T47D (cell line): ENCODE measurements at places on chromosomes 3 and 15.

- peak; percentile 36 for DNase-seq
Measured at GRCh38 chr3:23804441-23805209, 1.1 kb upstream of the UBE2E1 start.

- DNase-seq: no peak
Measured at GRCh38 chr3:89533275-89533674, 425.9 kb downstream of the EPHA3 start.

DNA sequence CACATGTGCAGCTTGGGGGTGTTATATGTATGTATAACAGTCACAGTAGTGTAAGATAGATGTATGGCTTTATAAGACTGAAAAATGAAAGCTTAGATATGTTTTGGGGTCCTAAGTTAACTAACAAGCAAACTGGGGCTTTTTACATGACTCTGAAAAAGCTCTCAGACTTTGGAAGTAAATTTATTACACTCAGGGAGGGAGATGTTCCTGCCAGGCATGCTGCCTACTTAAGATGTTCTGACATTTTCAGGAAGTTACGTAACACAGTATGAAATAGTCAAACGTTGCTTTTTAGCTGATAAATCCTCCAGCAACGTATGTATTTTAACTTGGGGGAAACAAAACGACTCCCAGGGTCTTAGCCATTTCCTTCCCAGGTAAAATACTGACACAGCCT is 1.7 kb upstream of the IFT57 start:
- DNase-seq: no peak

- no peak for DNase-seq
Measured at GRCh38 chr3:101868534-101869464, 19.5 kb downstream of the NFKBIZ start.

DNA sequence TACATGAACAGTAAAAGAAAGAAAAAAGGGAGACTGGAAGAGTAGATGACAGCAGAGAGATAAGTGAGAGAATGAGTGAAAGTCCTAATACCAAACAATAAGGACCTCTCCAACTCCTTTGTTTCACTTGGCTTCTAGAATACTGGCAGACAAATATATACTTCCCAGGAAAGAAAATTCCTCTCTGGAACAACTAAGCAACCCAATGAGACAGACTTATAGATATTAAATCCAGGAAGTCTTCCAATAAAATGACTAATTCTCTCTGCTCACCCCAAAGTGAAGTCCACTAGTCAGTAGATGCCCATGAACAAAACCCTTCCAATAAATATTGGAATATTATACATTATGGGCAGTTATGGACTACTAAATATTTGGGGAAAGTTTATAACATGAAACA is 114.2 kb downstream of the NEDD4 start:
- DNase-seq: no peak

DNA sequence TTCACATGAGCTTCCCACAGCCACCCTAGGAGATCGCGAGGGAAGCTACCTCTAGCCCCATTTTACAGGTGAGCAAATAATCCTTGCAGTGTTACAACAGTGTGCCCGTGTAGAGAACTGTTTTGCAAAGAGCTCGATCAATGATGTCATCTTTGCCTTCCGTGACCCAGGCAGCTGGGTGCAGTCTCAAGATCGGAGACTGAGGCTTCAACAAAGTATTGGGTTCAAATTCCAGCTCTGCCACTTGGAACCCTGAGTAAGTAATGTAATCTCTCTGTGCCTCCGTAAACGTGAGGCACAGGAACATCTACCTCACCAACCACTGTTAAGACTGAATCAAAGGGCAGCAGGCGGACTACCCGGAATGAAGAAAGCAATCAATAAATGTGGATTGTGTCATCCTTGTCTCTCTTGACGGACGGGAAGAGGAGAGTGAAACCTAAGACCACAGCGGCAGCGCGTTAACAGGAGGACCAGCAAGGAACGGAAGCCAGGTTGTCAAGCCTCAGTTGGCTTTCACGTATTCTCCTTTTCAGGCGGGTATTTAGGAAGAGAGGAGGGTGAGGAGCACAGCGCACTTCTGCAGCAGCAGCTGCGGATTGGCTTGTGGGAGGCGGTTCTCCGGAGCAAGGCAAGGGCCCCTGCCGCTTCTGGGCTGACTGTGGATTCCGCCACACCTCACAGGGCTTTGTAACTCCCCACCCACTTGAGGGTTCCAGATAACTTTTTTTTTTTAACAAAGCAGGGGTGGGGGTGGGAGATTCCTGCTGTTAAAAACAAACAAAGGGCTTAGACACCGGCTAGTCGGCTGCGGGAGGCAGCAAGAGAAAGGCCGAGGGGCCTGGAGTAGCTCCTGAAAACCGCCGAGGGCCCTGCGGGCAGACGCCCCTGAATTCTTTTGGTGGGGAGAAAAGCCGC is 1.5 kb upstream of the SMAD3 start:
- DNase-seq: no peak

- DNase-seq: no peak
Measured at GRCh38 chr3:69305011-69305410, 80.9 kb downstream of the FRMD4B start.

DNA sequence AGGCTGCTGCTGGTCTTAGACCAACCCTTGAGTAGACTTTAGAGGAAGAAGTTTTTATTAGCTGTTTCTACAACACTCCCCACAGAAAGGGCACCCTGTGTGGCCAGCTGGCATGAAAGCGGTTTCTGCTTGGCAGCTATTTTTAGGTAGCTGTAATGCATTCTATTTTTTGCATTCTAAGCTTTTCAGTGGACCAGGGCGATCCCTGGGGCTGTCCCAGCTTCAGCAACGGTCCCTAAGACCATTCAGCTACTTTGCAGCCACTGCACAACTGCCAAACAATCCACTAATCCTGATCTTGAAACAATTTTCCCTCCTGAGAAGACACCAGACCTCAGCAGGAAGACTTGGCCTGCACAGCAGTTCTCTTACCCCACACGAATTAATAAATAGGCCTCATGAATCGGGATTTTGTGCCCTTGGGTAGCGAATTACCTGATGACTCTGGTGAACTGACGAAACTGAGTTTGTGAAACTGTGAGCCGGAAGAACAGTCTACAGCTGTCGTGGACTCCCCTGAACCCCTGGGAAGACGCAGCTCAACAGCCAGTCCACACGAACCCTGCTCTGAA is 14.6 kb upstream of the TFRC start:
- DNase-seq: no peak

DNA sequence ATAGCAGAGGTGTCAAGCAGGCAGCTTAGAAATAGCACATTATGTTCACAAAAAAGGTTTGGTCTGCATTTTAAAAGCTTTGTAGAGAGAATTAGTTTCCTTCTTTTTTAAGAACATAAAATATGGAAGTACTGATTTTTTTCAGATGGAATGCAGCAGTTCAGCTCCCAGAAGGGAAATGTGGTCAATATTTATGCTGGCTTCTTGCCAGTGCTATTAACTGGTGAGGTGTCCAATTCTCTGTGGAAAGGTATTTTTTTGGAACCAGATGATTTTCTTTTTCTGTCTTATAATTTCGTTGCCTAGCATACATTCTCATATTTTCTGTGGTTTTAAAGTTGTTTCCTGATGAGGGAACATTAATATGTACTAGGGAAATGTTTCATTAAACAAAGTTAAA is 211.4 kb upstream of the ZNF385D start:
- DNase-seq: no peak

DNA sequence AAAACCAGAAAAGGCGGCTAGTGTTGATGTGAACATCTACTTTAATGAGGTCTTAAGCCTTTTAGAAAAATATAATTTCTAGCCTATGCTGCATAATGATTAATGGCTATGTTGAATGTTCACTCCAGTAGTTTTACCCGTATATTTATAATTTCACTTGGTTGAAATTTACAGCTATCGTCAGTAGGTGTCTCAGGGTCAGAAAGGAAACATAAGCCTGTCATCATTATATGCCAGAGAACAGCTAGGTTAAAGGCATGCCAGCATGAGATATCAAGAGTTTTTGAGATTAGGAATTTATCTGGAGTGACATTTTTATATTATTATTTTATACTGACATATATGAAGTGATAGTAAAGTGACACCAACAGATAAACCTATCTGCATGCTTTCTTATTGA is 904.1 kb downstream of the OTOL1 start:
- DNase-seq: no peak

GRCh38 chr3:124163689-124164088 is 171.8 kb upstream of the ROPN1 start:
- no peak for DNase-seq

DNA sequence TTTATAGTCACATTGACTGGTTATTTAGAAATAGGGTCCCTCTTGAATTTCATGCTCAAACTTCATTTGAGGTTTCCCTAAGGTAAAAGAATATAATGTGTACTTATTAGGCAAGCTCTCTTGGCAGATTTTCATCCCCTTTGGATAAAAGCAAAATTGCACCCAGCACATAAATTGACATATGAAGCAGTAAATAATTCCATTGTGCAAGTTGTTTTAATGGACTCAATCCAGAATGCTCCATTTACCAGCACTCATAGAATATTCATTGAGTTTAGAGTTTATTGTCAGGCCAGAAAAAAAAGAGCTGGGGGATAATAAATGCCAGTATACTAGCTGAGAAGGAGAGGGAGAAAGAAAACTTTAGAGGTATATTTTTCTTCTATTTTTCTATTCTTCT is 136.8 kb downstream of the TPRG1 start:
- no peak for DNase-seq

- no peak for DNase-seq
Measured at GRCh38 chr3:128369121-128369703, 97.5 kb downstream of the DNAJB8 start.

- DNase-seq: no peak
Measured at GRCh38 chr15:43826029-43826507, 734 bp upstream of the WDR76 start.

DNA sequence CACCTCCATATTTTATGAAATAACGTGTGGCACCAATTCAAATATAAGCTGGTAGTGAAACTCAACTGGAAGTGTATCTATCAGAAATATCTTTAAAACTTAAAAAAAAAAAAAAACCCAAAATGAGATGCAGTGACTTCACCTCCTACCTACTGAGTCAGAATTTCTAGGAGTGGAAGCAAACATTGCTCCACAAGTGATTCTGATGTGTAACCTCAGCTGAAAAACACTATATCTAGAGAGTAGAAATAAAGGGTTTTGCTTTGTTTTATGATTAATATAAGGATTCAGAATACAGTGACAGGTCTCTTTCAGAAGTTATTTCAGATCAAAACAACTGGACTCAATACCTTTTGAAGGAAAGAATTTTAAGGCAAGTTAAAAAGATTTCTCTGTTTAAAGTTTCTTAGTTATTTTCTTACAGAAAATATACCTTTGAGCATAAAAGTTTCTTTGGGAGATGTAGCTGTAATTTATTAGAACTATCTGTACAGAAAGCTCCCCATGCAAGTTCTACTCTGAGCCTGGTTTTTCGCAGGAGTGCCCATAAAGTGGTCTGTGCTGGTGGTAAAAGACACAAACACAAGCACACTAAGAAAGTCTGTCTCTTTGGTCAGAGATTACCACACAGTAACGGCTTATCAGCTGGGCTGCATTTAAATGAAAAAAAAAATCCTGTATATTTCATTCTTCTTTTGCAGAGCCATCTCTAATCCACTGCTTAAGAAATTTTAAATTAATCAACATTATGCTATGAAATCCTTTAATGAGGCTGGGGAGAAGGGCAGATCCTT is 59.9 kb upstream of the PPIB start:
- DNase-seq: no peak

- peak; percentile 59 for DNase-seq
Measured at GRCh38 chr3:142180761-142181362, 31.5 kb upstream of the TFDP2 start.

DNA sequence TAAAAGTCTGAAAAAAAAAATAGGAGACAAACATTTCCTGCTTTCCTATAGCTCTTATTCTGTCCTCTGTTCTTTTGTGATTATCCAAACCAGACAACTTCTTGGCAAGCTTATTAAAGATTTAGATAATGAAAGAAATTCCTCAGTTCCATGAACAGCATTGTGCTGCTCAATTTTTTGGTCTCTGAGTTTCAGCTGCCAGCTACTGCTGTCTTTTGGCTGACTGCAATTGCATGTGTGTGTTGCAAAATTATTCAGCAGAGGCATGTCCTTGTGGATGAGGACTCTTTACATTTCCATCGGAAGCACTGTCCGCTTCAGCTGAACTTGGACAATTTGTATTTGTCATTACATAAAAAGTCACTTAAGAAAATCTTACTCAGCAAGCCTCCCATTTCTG is 397.3 kb upstream of the RASGRP1 start:
- DNase-seq: no peak

- peak; percentile 28 for DNase-seq
Measured at GRCh38 chr15:36172955-36173354, 406.5 kb upstream of the CDIN1 start.

DNA sequence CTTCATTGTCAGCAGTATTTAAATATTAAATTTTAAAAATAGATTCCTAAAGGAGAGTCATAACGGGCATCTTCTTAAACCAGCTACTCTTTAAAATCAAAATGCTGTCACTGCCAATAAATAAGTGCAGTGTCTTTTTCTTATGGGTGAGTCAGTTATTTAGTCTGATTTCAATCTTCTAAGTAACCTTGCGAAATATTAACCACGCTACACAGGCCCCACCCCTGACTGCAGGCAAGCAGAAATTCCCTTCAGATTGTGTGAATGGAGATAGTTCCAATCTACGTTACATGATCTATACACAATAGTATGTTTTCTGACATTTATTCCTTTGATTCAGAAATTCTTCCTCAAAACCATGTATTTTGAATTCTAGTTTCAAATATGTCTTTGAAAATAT is 141.5 kb downstream of the GADL1 start:
- no peak for DNase-seq

DNA sequence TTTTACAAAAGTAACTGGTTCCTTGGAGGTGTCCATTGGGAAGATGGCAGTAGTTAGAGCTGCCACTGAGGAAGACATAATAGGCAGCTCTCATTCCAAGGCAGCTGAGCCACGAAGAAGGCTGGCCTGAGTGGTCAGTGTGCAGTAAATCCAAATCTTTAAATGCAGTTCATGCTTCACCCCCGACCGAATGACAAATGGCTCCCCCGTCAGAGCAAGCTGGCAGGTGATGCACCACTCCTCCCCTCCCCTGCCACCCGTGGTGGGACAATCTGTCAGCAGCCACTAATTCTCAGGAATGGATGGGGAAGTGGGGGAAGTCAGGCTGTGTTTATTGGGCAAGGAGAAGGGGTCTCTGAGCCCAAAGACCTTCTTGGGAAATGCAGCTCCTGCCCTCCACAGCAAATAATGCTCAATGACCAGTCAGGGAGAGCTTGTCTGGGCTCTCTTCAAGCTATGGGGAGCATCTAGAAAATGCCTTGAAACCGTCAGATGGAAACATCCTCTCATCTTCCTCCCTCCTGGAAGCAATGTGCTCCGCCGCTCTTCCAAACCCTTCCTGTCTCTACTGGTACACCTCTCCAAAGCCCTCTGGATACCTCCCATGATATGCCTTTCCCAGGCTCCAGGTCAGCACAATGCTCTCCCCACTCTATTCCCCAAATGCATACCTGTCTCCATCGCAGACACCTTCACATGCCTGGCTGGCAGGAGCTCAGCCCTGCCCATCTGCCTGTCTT is 65.4 kb downstream of the LIPC start:
- DNase-seq: no peak

DNA sequence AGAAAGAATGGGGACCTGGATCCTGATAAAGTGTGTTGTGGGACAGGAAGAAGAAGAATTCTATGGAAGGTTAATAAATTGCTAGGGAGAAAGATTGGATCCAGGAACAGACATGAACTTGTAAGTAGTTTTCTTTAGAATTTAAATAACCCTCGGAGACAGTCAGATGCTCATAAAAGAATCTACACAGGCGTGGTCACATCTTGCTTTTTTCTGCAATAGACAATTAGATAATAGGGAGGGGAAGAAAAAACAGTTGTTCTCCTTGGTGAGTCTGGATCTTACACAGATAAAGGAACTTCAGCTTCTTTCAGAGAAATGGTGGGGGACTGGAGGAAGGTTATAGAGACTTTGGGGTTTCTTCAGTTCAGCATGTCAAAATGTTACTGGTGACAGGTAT is 232.6 kb downstream of the ALCAM start:
- no peak for DNase-seq
